ENCODE measurements at places on chromosomes 1 and 21. TPM values are rescaled to one million over a fixed set of nuclear protein-coding genes. Genes with fewer than 3 reads are reported as not detected.

Gene TMEM51
- 12.5 TPM for total RNA-seq

Gene C4BPA
- 0.87 TPM for total RNA-seq

Gene TRIM67
- total RNA-seq, result 0.65 TPM

Gene SH2D1B
- total RNA-seq, result not detected

Gene DPT
- 0.22 TPM for total RNA-seq

DNA sequence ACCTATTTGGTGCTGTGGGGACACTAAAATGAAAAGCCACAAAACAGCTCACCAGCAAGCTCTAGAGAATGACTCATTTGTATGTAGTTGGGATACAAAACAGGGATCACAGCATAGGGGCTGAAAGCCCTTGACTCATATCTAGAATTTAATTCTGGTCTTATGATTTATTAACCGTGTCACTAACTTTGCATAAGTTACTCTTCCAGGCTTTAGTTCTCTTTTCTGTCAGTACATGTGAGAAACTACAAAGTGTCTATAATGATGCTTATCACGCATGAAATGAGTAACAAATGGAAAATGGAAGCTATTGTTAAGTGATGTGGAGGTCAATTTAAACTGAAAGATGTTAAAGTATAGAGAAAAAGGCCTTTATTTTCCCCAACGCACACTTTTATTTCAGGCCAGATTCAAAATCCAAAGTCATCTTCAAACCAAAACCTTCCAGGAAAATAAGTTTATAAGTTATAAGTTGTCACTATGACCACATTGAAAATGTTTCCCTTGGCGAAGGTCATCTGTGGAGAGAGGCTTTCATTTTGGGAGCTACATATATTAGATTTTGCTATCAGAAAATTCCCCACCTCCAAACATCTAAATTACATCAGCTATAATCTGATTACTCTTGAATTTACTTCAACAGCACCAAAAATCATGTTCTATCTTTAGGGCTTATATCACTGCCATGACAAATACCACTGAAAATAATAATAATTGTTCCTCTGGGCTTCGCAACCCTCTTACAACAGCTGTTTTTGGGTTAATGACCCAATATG, 430.5 kb downstream of the MRPL39 start:
- no peak overlapping the region for H3K27ac ChIP-seq
- H3K36me3 ChIP-seq, result no peaks in the 10 kb centered on the region

GRCh38 chr1:13981142-13981541, 281.2 kb downstream of the PRDM2 start:
- H3K27me3 ChIP-seq, result no peaks in the 10 kb centered on the region
- H3K4me1 ChIP-seq, result no peaks in the 10 kb centered on the region
- H3K27ac ChIP-seq, result no peak overlapping the region
- no peak for DNase-seq
- no peak overlapping the region for H3K4me3 ChIP-seq
- no peaks in the 10 kb centered on the region for H3K36me3 ChIP-seq

DNA sequence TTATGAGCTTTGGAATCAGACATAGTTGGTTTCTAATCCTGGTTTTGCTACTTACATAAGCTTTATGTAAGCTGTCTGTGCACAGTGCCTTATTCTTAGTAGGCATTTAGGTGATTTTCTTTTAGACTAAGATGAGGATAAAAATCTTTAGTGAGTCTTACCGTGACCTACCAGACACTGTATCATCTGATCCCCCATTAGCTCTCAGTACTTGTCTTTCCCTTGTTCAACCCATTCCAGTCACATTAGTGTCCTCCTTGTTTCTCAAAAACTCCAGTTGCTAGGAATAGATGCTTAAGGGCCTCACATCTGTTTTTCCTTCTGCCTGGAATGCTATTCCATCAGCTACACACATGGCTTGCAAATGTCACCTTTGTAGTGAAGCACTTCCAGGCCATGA, 18.8 kb downstream of the PPP1R12B start:
- no peak for DNase-seq
- no peak overlapping the region for H3K27ac ChIP-seq
- peaks cover 5% of the 10 kb centered on the region for H3K4me1 ChIP-seq
- H3K36me3 ChIP-seq, result no peaks in the 10 kb centered on the region

GRCh38 chr1:243575070-243575469, 275.0 kb downstream of the AKT3 start:
- peaks cover 5% of the 10 kb centered on the region for H3K36me3 ChIP-seq
- H3K4me3 ChIP-seq, result no peak overlapping the region

Measured in type B pancreatic cell (in vitro differentiated cells).